ENCODE measurements at places on chromosomes 13 and 19.

DNA sequence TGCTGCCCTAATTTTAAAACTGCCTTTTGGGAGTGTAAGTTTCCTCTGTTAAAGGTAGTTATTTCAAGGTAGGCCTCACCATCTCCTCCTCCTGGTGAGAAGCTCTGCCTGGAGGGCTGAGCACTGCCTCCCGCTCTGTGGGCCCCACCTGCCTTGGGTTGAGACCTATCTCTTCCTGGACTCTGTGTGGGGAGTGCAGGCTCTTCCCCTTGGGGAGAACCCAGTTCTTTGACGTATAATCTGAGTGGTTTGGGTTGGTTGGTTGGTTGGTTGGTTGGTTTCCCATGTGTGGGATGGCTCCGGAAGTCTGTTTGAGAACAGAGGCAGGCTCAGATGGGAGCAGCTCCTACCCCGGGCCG, 39.1 kb downstream of the ACTN4 start:
- no peak for DNase-seq

DNA sequence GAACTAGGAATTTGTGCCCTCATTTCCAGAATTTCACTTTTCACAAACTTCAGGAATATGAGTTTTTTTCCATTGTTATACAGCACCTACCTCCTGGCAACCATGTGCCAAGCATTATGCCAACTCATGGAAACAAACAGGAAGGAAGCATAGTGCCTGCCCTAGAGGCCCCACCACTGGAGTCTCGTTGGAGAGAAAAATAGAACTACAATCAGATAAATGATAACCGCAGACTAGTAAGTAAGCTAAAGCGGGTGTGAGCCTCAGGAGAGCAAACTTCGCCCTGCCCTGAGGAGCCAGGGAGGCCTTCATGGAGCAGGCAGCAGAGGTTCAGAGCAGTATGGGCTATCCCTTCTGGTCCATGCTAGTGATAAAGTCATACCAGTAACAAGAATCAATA, 75.9 kb downstream of the FRY start:
- DNase-seq, result no peak

- DNase-seq, result no peak
These were observed 76.3 kb upstream of the TRPC4 start for GRCh38 chr13:37945651-37946575.

DNA sequence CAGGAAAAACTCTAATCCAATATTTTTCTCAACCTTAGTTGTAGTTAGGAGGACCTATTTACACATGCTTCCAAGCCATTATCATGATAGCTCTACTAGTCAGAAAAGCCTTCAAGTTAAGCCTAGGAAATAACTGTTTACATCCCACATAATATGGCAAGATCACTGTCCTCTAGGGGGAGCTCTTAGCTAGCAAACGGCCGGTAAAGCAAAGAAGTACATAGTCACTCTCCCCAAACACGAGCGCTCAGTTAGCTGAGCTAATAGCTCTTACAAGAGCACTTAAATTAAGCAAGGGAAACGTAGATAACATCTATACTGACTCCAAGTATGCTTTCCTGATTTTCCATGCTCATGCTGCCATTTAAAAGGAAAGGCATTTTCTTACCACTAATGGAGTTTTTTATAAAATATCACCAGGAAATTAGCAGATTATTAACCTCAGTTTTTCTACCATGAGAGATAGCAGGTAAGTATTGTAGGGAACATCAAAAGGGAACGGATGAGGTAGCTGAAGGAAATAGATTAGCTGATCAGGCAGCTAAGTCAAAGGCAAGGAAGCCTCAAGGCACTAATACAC, 100.6 kb upstream of the PABPC3 start:
- DNase-seq, result peak; percentile 74

DNA sequence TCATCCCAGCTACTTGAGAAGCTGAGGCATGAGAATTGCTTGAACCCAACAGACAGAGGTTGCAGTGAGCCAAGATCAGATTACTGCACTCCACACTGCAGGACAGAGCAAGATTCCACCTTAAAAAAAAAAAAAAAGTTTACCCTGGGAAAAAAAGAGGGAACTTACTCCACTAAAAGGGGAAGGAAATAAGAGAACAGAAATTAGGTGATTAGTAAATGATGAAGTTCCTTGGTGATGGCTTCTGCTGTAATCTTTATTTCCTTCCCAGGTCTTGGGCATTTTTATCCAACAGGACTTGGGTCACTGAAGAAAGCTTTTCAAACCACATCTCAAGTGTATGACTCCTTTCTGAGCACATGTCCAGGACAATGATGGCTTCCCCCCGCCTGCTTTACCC, 9.3 kb downstream of the ZNF780A start:
- DNase-seq, result no peak

- no peak for DNase-seq
These were observed 67.4 kb upstream of the FRY start for GRCh38 chr13:31964168-31964567.

DNA sequence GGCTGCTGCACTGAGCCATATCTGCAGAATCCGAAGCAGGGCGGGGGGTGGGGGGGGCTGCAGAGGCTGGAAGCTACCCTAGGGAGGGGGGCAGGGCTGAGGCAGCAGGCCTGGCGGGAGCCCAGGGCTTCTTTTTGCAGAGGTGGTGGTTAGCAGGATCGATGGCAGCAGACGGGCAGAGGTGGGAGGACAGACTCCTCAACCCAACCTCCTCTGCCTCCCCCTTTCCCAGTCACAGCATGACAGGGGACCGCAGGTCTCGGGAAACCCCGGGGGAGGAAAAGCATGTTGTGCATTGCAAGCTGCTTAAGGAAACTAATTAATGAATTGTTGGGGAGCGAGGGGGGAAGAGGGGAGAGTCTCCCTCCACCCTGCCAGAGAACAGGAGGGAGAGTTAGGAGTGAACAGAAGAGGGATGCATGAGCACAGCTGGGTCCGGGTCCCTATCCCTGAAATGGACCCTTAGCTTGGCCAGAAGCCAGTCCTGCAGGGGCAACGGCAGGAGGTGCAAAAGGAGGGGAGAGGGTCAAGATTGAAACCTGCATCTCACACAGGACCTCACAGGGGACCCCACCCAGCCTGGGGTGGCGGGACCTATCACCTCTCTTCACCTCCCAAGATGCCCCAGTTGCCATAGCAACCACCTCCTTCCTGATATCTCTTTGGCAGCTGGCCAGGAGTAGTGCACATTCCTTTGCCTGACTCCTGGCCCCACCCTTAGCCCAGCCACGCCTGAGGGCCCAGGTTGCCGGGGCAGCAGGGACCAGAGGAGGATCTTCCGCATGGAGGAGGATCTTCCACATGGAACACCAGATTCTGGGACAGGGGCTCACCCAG, 1.8 kb downstream of the FXYD7 start:
- DNase-seq, result peak; percentile 86

GRCh38 chr19:1354970-1355567, 28.6 kb upstream of the NDUFS7 start:
- no peak for DNase-seq

GRCh38 chr19:16134510-16134909, 9.0 kb upstream of the HSH2D start:
- no peak for DNase-seq

DNA sequence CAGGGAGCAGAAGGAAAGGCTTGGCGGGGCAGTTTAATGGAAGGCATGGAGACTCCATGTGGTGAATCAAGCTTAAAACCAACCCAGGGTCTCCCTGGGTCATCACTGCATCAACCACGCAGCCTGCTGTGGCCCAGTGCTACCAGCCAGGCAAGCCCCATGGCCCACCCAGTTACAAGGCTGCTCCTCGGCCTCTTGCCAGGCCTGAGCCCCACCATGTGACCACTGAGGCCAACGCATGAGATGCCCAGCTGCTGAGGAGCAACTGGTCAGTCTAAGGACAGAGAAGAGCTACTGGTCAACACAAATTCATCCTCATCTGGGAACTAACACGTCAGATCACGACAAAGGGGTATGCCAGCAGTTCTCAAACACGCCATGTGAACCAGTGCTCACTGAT, 15.4 kb upstream of the KPTN start:
- DNase-seq, result no peak

GRCh38 chr19:8663920-8664670, 33.7 kb downstream of the NFILZ start:
- no peak for DNase-seq

DNA sequence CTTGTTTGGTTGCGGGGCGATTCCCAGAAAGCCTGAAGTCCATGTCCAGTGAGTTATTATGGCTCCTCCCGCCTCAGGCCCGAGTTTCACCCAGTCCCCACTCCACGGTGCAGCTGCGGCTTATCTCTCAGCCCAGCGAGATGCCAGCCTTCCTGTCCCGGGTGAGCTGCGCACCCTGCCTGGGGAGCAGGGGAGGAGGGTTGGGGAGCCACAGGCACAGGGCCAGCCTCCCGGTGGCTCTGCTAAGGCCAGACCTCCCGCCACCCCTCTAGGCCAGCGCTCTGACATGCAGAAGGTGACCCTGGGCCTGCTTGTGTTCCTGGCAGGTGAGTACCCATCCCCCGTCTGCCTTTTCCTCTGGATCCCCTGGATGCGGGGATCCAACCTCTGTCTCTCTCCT, 3.5 kb downstream of the FXYD3 start:
- DNase-seq, result no peak

GRCh38 chr19:17420475-17420924, 653 bp downstream of the MVB12A start:
- DNase-seq, result no peak

DNA sequence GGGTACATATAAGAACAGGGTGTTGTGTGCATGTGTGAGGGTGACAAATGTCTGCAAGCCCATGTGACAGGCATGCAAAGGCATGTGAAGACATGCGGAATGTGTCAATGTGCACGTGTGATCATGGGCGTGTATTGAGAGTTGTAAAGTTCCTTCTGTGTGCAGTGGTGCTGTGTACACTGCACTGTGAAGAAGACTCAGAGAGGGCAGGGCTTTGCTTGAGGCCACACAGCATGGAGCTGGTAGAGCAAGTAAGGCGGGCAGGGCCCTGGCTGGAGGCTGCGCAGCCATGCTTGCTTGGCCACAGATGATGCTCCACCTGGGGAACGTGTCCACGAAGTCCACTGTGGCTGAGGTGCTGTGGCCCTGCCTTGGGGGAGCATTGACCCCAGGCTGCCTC, 66.8 kb downstream of the PTPRS start:
- no peak for DNase-seq

- DNase-seq, result no peak
These were observed 238.5 kb upstream of the STARD13 start for GRCh38 chr13:33524086-33524485.

DNA sequence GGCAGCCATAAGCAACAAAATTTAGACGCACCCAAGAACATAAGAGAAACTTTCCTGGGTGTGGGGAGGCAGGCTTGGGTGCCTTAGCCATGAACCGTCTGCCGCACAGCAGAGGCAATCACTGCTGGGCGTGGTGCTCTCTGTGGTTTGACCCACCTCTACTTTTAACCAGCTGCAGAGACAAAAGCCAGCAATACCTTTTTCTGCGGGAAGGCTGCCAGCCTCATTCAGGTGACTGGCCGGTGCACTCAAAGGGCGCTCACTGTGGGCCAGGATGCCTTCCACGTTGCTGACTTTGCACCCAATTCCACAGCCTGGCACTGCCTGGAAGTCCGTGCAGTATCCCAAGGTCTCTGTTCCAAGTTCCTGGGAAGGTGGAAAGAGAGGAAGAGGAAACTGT, 69.1 kb downstream of the ATP7B start:
- DNase-seq, result no peak

DNA sequence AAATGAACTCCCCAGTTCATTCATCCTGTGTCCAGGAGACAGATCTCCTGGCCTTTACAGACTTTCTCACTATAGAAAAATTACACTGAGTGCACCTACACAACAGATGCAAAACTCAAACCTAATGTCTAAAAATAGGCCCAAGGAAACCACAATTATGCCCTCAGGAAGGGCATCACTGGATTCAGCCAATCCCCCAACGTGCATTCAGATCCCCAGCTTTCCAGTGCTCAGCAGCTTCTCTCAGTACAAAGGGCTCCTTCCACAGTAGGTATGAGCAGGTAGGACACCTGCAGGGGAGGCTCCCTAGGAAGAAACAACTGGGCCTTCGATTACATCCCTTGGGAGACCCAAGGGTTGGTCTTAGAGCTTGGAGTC, 2.1 kb downstream of the ZNF709 start:
- DNase-seq, result no peak

DNA sequence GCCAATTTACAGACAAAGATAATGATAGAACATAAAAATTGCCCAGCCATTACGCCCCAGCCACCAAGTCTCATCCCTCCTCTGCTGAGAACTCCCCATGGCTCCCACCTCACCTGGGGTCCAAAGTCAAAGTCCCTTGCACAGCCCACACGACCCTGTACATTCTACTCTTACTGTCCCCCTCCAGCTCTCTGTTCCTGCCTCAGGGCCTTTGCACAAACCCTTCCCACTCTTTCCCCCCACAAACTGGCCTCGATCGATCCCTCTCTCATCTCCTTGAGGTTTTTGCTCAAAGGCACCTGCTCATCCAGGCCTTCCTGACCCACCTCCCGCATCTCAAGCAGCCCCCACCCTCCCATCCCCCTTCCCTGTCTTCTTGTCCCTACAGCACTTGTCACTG, 1.3 kb downstream of the DOCK6 start:
- DNase-seq, result no peak

DNA sequence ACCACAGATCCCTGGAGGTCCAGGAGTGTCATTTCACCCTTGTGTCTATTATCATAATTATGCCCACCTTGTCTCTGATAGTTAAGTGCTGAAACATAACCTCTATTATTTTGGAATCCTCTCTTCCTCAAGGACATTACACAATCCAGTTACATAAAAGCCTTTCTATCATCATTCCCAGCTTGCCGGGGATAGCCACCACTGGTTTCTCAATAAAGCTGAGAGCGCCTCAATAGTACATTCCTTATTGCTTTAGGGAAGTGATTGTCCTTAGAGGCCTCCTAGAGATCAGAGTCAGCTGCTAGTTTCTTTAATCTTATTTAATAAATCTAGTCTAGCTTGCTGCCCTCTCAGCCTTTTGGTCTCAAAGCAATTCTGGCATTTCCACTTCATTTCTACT, 490.0 kb upstream of the ATXN8OS start:
- DNase-seq, result no peak

DNA sequence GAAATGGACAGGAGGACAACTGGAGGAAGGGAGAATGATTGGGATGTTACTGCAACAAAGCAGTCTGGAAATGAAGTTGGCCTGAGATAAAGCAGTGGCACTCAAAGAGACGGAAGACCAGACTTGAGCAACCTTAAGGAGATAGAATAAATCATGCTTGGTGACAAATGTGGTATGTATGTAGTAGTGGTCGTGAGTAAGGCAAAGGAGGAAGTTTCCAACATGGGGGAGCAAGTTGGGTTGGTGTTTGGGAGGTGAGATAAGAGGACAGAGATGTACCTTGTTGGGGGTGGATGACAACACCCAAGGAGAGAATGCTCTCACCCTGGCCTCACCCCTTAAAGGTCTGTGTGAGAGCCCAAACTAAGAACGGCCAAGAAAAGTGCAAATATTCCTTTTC, 420.5 kb downstream of the DIAPH3 start:
- no peak for DNase-seq

GRCh38 chr19:17025991-17026658, 485 bp downstream of the CPAMD8 start:
- DNase-seq, result no peak

GRCh38 chr19:609004-609346, 19.3 kb downstream of the HCN2 start:
- no peak for DNase-seq
